Activated CD4-positive, alpha-beta T cell treated with anti-CD3 and anti-CD28 coated beads, Interleukin-2, amount 50 U/mL, for 16 hours (primary cell): ENCODE measurements at places on chromosomes 11 and 22.

DNA sequence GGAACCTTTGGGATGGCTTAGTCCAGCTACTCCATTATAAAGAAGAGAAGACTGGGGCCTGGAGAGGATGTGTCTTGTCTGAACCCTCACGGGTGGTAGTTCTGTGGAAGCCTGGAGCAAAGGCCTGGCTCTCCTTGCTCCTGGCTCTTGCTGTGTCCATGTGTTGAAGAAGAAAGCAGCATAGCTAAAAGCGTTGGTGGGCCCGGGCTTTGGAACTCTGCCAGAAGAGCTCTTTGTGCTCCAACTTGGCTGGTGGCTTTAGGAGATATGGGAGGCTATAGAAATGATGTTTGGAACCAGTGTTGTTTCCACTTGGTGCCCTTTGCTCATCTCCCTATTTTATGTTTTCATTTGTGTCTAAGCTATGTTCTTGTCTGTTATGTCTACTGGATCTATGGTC, 131.1 kb downstream of the DBX1 start:
- no peak for DNase-seq

DNA sequence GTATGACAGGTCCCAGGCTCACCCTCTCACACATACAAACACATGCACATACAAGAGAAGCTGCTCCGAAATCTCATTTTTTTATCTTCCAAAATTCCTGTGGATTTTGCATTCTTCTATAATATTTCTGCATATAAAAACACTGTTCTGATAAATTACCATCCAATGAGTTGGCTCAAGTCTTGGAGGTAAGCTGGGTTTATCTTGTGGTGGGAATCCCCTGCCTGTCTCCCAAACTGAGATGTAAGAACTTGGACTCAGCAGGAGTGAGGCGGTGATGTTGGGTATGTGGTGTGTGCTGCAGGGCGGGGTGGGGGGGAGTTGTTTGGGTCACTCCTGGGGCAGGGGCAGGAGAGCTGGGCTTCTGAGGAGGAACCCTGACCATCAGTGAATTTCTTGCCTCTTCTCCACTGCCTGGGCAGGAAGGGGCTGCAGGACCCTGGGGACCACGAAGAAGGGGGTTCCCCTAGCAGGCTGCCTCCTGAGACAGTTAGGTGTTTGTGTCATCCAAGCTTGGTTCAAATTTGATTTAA, 6.8 kb upstream of the P2RY6 start:
- DNase-seq: no peak

DNA sequence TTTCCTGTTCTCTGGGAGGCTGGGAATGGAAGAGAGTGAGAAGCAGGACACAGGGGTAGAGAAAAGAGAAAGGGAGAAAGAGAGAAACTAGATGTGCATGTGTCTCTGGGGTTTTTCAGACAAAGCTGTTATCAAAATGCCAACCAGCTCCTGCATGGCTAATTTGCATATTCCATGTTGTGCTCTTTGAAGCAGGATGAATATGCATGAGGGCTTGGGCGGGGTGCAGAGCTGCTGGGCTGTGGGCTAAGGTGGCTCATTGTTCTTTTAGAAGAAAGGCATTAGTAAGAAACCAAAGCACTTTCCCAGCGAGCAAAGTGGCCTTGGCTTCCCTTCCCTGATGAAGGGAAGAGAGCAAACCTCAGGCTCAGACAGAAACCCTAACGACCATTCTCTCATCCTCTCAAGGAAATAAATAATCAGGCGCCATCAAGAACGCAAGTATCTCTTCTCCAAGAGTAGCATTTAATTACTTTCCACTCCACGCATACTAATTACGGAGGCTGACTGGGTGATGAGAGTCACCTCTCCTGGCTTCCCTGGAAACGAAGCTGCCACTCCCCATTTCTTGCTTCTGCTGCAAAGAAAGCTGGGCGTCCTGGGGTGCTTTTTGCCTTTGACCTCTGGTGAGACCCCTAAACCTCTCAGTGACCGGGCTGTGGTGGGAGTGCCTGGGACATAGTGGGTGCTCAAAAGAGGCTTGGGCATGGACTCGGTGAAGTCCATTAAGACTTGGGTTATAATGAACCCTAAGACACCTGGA, 54.2 kb downstream of the FEZ1 start:
- DNase-seq: no peak

- no peak for DNase-seq
Observed at GRCh38 chr11:14773755-14774154, 118.3 kb downstream of the CYP2R1 start.

GRCh38 chr11:16373768-16374167, 17.4 kb upstream of the SOX6 start:
- no peak for DNase-seq
